ENCODE measurements at places on chromosomes 1 and 21.

DNA sequence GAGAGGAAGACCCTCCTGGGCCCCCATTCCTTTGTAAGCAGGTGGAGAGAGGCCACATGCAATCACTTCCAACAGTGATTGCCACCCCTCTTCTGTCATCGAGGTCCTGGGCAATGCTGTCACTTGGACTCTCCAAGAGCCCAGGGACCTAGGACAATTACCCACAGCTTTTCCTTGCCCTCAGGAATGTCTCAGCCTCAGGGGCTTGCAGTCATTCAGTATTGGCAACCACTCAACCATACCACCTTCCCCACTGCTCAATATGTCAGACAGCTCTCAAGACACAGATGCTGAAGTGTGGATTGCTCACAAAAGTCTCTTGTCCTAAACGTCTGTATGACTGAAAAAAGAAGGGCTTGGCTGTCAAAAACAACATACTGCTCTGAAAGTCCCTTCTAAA is 87.8 kb downstream of the PTPN14 start:
- no peak for DNase-seq

GRCh38 chr1:197598935-197599334 is 176.3 kb downstream of the DENND1B start:
- DNase-seq: no peak

- no peak for DNase-seq
Observed at GRCh38 chr21:16304174-16305095, 574.7 kb downstream of the USP25 start.

DNA sequence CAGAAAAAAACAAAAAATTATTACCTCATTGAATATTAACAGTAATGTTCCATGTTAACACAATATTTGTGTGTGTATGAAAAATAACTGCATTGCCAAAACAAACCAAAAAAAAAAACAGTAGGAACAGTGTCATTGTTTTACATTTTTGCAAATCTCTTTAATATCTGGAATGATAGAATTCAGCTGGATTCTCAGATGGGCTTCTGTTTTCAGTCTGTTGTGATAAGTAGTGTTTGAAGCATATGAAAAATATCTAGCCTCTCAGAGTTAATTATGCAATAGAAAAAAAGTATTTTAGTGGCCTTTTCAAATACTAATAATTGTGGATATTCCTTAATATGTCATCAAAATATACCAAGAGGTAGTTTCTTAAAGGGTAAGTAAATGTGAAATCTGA is 52.9 kb upstream of the RWDD3 start:
- DNase-seq: no peak

DNA sequence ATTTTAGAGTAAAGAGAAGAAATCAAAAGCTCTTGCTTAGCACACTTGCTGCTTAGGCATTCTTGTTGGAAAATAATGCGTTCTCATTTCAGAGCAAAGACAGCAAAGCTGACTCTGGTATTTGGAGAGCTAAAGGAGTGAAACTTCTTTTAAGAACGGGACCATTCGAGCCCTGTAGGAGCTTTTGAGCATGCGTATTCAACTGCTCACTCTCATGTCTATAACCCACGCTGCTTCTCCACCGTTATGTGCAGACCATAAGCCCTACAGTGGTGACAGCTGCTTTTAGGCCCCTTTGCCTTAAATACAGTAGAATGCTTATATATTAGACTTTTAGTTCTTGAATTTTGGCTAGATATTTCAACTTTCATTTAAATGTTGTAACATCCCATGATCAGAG is 214.2 kb upstream of the CACYBP start:
- DNase-seq: no peak

- no peak for DNase-seq
Observed at GRCh38 chr1:220222939-220223338, 49.3 kb downstream of the RAB3GAP2 start.

- no peak for DNase-seq
Observed at GRCh38 chr1:234477386-234478151, 1.4 kb downstream of the TARBP1 start.

- DNase-seq: no peak
Observed at GRCh38 chr1:54865238-54866073, 21.5 kb downstream of the DHCR24 start.

DNA sequence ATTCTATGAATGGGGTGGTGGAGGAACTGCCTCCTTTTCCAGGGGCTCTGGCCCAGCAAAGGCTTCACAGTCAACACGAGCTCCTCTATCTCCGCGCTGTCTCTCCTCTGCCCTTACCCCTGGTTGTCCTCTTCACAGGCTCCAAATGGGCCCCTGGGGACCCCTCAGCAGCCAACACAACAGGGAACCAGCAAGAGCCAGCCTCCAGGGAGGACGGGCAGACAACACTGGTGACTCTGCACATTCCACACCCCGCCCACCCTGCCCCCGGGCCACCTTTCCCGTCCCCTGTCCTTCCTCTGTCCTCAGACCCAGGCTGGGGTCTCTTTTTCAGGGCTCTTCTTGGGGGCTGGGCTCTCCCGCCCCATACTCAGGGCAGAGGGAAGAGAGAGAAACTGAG is 17.5 kb upstream of the ETV3 start:
- DNase-seq: no peak

GRCh38 chr1:220441211-220441610 is 86.7 kb upstream of the MARK1 start:
- DNase-seq: no peak

- DNase-seq: no peak
Observed at GRCh38 chr1:194731025-194731424, 1544.6 kb upstream of the B3GALT2 start.

GRCh38 chr1:56472860-56473259 is 106.5 kb downstream of the PLPP3 start:
- no peak for DNase-seq

GRCh38 chr21:45244799-45245340 is 42.8 kb downstream of the POFUT2 start:
- DNase-seq: no peak

DNA sequence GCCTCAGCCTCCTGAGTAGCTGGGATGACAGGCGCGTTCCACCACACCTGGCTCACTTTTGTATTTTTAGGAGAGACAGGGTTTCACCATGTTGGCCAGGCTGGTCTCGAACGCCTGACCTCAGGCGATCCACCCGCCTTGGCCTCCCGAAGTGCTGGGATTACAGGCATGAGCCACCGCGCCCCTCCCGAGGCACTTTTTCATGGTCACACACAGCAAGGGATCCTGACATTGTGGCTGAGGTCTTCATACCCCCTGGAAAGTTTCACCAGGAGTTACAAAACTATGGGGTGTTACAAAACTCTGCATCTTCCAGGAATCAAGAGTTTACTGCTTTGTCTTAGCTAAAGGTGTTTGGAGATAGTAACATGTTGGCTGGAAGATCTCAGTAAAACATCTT is 234.3 kb upstream of the TMEM51 start:
- DNase-seq: no peak

GRCh38 chr1:101506541-101507164 is 269.8 kb downstream of the S1PR1 start:
- no peak for DNase-seq

DNA sequence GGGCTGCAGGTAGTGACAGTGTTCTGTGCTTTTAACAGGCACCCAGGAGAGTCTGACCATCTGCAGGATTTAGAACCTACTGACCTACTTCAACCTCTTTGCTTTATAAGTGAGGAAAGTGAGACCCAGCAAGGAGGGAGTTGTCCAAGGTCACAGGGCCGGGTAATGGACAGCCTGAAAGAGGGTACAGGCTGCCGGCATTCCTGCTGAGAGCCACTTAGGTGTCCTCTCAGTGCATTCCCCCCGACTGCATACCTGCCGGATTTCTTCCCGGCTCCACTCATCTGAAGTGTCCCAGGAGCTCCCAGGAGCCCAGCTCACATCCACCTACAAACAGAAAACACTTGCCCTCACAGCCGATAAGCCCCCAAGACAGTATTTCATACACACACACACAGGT is 13.9 kb downstream of the PHLDA3 start:
- no peak for DNase-seq

- DNase-seq: peak; percentile 27
Observed at GRCh38 chr21:39004634-39005501, 178.4 kb downstream of the PSMG1 start.

GRCh38 chr1:69737527-69738185 is 169.9 kb downstream of the LRRC7 start:
- DNase-seq: peak; percentile 13

DNA sequence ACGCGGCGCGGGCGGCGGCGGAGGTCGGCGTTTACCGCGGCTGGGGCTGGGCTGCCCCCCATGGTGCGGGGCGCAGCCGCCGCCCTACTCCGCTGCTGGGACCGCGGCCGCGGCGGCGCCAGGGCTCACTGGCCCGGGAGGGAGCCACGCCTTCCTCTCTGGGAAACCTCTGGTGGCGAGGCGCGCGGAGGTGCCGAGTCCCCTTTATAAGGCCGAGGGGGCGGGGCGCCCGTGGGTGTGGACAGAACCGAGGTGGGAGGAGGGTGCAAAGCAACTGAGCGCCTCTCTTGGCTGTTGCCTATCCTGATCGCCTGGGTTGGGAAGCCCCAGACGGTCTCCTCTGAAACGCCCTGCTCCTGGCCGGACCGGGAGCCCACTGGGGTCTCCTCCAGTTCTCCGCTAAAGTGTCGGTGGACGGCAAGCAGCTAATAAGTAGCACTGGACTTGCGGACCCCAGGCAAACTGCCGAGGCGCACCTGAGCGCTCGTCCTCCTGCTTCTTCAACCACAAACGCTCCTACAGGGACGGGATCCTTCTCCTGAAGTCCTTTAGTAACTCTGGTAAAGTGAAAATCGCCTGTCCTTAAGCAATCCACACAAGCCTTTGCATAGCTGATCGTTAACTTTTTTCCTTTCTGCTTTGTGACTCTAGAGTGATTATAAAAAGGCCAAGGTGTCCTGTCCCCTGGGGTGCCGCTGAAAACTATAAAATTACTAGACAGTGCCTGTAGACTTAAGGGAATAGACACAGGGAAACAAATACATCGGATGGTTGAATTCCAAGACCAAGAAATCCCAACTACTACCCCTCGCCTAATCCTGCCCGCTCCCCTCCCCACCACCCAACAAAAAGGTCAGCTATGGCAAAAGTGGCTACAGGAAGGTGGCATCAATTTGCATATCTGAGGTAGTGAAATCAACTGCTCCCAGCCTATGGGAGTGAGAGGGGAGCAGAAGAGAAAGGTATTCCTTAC is at the start of gene PTGER3:
PTGER3 (minus strand) TSS at position 182 of the 973 bp plus-strand sequence. CDS start 239 bp downstream, outside the sequence.
- DNase-seq: no peak

DNA sequence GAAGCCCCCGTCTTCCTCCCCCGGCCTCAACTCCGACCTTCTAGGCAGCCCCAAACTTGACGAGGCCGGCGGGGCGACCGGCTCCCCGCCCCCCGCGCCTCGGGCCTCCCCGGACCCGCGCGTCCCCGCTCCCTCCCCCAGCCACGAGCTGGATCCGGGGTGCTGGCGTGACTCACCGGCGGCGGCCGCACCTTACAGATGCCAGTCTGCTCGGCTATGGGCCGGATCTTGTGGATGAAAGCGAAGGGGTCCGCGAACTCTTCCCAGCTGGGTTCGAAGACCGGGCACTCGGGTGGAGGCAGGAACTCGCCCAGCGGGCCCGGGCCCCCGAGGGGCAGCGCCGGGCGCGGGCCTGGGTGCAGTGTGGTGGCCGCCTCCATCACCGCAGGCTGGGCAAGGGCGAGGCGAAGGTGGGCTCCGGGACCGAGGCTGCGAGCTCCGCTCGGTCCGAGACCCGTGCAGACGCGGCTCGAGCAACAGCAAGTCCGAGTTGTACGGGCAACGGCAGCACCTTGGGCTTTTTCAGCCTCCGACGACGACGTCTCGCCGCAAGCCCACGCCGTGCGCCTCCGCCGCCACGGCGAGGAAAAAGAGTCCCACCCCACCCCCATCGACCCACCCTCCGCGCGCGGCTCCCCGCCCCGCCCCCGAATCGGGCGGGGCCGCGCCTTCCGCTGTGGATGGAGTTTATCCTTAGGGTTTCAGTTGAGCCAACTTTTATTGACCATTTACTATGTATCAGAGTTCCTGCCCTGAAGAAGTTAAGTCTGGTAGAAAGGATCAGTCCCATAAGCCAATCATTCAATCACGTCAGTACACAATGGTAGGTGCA is at the start of gene KDM5B:
KDM5B (minus strand) TSS at position 496 of the 832 bp plus-strand sequence; CDS start at position 380, 116 bp downstream.
- peak; percentile 58 for DNase-seq

DNA sequence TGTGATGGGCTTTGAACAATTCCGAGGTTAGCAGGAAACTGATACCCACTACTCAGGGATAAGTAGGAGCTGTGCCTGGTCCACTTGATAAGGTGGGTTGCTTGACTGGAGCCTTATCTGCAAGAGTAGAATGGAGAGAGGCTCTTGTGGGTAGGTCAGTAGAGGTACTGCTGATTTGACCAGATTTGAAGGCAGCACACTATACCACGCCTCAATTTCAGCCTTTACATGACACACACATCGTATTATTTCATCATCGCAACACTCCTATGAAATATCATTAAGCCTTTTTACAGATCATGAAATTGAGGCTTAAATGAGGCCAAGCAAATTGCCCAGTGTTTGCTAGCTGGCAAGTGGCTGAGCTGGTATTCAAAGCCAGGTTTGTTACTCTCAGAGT is 69.6 kb downstream of the KCNJ15 start:
- DNase-seq: no peak

GRCh38 chr1:172176206-172176605 is 244.3 kb upstream of the C1orf105 start:
- DNase-seq: no peak

DNA sequence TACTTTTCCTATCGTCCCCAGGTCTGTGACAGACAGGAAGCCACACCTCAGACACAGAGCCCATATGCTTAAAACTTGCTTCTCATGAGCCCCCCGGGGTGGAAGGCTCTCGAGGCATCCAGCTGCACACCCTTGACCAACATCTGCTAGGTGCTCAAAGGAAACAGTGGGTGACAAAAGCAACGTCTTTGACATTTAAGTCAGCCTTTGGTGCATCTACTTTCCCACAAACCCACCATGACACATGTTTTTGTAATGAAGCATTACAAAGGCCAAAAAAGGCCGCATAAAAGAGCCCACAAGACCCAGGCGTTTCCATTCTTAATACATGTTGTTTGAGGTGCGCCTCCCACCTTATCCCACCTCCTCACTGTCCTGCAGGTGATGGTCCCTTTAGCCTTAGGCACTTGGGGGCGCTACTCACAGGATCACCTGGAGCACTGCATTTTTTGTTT is 11.8 kb upstream of the FASLG start:
- DNase-seq: no peak

- DNase-seq: no peak
Observed at GRCh38 chr1:211695135-211695816, 19.9 kb upstream of the NEK2 start.

GRCh38 chr1:227343727-227344551 is 25.6 kb upstream of the CDC42BPA start:
- no peak for DNase-seq

- no peak for DNase-seq
Observed at GRCh38 chr1:153228491-153228890, 11.1 kb downstream of the PRR9 start.

GRCh38 chr1:10189659-10190058 is 20.7 kb upstream of the KIF1B start:
- no peak for DNase-seq

All from amygdala (tissue), 56 donors.